AML-193 (cell line): ENCODE measurements at places on chromosomes 7 and 10.

GRCh38 chr10:79932307-79932706 lies 16.6 kb downstream of the SFTPD start:
- DNase-seq = no peak

GRCh38 chr7:85554236-85555178 lies 367.7 kb upstream of the SEMA3D start:
- DNase-seq = peak; percentile 38

DNA sequence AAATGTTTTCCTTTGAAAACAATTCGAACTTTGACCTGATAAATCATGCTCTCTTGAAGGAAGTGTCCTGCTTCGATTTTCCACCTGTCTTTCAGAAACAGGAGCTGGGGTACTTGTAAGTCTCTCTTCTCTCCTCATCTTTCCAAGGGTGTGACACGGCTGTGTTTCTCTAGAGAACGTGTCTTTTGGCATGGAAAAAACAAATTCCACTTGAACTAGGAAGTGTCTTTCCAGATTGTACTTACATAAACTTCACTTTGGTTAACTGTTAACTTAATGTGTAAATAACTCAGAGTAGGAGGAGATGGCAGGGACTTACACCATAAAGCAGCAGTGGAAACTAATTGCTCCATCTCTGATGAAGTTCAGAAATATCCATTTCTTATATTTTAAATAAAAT lies 4.2 kb upstream of the CALCR start:
- DNase-seq = no peak

- DNase-seq = no peak
Observed at GRCh38 chr7:104818961-104819880, 194.8 kb upstream of the KMT2E start.

GRCh38 chr10:119871881-119872609 lies 598 bp downstream of the MCMBP start:
- DNase-seq = peak; percentile 48
